ENCODE measurements at places on chromosomes 7 and 10. TPM values are rescaled to one million over a fixed set of nuclear protein-coding genes. Genes with fewer than 3 reads are reported as not detected.

SAP25 gene
- 2.9 TPM for total RNA-seq

TBXAS1 gene
- 1.1 TPM for total RNA-seq

ASIC3 gene
- total RNA-seq: 3.8 TPM

ZNF3 gene
- total RNA-seq: 50.9 TPM

TLX1 gene
- total RNA-seq: not detected
